Lung microvascular endothelial cell (primary cell): ENCODE measurements at places on chromosomes 6 and 20.
A peak's percentile ranks its signal among the peaks of the same experiment; 100 is the strongest.

- DNase-seq: no peak
Observed at GRCh38 chr6:164926686-164927085, 382.7 kb downstream of the C6orf118 start.

- DNase-seq: no peak
Observed at GRCh38 chr20:40470445-40471260, 218.4 kb downstream of the MAFB start.

- DNase-seq: peak; percentile 52
Observed at GRCh38 chr6:34791164-34791700, 651 bp upstream of the BLTP3A start.

DNA sequence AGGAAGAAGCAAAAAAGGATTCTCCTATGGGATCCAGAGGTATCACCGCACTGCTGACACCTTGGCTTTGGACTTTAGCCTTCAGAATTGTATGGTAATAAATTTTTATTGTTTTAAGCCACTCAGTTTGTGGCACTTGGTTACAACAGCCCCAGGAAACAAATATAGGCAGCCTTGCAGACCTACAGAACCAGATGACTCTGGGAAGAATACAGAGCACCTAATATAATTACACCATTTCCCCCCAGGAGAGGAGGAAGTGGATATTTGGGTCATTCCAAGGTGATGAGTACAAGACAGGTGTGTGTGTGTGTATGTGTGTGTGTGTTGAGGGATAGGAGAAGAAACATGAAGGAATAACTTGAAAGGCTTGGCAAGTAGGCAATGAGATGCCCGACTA lies 84.2 kb upstream of the ENPP5 start:
- DNase-seq: no peak

DNA sequence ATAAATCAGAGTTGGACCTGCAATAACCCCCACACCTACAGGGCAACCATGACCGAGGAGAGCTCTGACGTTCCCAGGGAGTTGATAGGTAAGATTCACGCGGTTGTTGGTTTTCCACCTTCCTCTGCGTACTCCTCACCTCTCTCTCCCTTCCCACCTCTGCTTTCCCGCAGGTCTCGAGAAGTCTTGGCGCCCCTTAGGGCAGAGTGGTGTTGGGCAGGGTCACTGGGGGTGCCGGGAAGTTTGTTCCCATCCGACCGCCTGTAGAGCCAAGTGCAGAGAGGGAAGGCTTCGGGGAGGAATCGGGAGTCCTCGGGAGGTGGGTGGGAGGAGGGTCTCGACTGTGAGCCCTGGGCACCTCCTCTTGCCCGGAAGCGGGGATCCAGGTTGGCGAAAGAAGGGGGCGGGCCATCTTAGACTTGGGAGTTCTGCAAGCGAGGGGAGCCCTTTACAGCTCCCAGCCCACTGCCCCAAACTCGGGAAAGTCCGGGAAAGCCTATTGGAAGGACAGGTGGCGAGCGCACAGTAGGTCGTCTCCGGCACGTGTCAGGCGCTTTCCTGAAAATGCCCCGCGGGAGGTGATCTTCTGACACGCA lies 672 bp downstream of the CARMIL1 start:
- DNase-seq: no peak

- no peak for DNase-seq
Observed at GRCh38 chr6:35070111-35070510, 71.0 kb downstream of the TCP11 start.

GRCh38 chr6:122454673-122455072 lies 16.9 kb downstream of the SERINC1 start:
- DNase-seq: no peak

- peak; percentile 73 for DNase-seq
Observed at GRCh38 chr6:111591370-111591900, 14.2 kb downstream of the TRAF3IP2 start.

GRCh38 chr20:52049001-52049731 lies 142.4 kb downstream of the ZFP64 start:
- no peak for DNase-seq
